ENCODE measurements at places on chromosomes 4 and X. TPM values are rescaled to one million over a fixed set of nuclear protein-coding genes. Genes with fewer than 3 reads are reported as not detected.
A peak's percentile ranks its signal among the peaks of the same experiment; 100 is the strongest.

TMEM144 gene
- 4.6 TPM for total RNA-seq

NLGN4X gene
- total RNA-seq: not detected

ANKRD50 gene
- 8.6 TPM for total RNA-seq

USP17L15 gene
- not detected for total RNA-seq

RHOH gene
- not detected for total RNA-seq

FTHL17 gene
- total RNA-seq: not detected

GRCh38 chr4:94175553-94176261 is 32.0 kb upstream of the SMARCAD1 start:
- DNase-seq: no peak

GRCh38 chr4:79442422-79442821 is 34.4 kb upstream of the GK2 start:
- DNase-seq: no peak

DNA sequence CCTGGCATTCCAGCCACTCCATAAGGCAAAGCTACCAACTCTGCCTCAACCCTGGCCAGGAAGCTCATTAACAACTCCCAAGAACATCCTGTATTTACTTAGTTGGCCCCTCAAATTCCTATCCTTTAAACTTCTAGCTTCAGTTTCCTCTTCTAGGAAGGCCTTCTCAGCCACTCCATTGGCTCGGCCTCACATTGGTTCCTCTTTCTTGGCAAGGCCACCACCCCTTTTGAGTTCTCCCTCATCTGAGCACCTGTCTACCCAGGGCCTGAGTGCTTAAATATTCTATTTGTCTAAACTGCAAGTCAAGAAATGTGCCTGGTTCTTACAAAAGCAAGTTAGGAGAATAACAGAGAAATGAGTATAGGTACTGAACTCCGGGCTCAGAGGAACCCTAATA is 10.0 kb downstream of the SMC1A start:
- no peak for DNase-seq

DNA sequence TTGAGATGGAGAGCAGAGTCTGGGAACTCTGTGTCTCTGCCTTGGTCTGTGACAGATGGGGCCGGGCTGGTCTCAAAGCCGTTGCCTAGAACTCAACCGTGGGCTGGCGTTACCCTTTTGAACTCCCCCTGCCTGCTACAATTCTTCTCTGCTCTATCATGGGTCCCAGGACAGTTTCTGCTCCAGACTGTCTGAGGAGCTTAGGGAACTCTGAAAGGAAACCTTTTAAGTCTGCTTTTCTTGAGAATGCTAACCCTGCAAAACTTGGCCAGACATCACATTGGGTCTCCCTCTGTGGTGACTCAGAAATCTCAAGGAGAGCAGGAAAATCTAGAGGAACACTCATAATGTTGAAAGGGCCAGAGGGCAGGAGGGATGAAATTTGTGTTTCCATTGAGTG is 240.6 kb downstream of the CBR4 start:
- DNase-seq: no peak

DNA sequence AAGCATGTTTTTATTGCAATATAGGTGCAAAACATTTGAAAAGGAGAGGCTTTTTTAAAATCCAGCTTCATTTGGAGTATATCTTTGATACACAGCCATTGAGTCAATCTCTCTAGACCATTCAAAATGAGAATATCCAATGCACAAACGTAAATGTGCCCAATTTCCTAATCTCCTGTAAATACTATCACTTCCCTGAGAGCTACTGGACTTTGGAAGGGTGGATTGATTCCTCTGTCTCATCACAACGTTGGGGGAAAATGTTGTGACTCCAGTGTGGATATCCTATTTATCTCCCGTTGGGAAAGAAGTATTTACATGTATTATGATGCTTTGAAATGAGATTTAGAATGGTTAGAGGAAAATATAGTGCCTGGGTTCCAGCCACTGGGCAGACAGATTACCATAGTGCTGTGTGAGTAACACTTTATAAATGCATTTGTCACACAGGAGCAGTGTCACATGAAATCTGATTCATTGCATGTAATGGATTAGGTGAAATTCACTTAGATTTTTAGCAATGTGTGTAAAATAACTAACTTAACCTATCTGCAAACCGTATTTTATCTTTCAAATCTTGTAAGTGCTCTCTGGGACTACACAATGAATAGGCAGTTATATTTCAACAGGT is 64.4 kb upstream of the VCX3A start:
- DNase-seq: no peak

DNA sequence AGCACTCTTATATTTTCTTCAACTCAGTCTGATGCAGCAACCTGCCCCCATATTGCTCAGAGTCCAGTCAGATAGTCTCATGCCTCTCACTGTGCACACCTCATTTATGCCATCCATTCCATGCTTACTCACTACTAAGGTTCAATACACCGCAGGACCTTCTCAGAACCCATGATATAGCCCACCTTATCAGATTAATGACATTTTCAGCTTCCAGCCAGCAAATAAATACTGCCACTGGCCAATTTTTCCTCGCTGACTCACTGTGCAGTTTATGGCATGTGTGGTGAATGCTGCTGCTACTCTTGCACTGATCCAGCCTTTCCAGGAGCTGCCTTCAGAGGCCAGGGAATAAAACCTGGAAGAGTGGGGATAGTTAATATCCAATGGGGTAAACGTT is 380.6 kb upstream of the SPOCK3 start:
- no peak for DNase-seq

- no peak for DNase-seq
Measured at GRCh38 chrX:111376486-111376885, 35.5 kb downstream of the DCX start.

GRCh38 chrX:41468647-41469323 is 21.6 kb downstream of the NYX start:
- DNase-seq: no peak

GRCh38 chr4:163911891-163912290 is 417.4 kb downstream of the TMA16 start:
- DNase-seq: no peak

GRCh38 chr4:36328130-36328529 is 46.7 kb downstream of the DTHD1 start:
- no peak for DNase-seq

DNA sequence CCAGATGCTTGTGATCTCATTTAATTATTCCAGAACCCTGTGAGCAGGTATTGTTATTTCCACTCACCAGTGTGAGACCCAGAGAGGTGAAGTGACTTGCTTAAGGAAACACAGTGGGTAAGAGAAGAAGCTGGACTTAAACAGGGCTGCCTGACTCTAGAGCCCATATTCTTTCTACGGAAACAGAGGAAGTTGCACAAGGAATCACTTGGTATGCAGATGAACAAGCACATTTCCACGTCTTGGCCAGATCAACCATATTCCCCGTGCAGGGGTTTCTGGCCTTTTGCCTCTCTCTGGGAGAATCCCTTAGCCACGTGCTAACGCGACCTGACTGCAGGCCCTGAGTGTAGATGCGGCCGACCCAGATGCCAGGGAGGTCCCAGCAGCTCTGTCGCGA is 195.5 kb upstream of the ATP6AP2 start:
- no peak for DNase-seq

GRCh38 chr4:86493460-86493859 is 100.7 kb upstream of the PTPN13 start:
- no peak for DNase-seq

GRCh38 chr4:90002441-90003062 is 107.9 kb downstream of the MMRN1 start:
- DNase-seq: no peak

DNA sequence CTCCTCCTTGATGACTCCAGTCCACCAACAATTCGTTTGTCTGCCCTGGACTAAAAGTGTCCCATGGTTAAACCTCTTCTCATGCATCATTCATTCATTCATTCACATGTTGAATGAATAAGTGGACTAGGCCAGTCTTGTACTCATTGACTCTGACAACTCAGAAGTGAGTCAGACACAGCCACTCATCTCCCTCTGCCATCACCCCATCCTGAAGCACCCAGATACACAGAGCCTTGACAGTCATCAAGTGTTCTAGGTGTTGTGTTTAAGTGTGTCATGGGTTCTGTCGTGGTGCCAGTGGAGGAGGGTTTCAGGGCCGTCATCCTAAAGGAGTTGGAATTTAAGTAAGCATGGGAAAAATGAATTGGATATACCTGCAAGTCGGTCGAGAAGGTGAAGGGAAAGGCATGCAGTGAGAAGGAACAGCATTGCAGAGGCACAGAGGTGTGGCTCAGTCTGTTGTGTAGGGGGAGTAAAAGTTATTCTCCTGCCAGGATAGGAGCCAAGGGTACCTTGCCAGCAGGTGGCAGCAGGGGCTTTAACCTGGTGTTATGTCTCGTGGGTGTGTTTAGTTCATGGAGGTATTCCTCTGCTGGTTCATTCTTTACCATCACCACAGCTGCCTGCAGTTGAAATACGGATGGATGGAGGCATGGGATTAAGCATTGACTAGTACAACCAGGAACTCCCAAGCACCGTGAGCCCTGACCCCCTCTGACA is 18.3 kb downstream of the MAGED2 start:
- DNase-seq: peak; percentile 32

- DNase-seq: no peak
Measured at GRCh38 chr4:824461-825062, 1.4 kb downstream of the CPLX1 start.

- DNase-seq: no peak
Measured at GRCh38 chr4:160009656-160010493, 907.0 kb downstream of the RAPGEF2 start.

Measured in HT-29 (cell line).